Stimulated activated naive CD4-positive, alpha-beta T cell (primary cell): ENCODE measurements at places on chromosomes 2 and 18.

GRCh38 chr2:200575957-200576356 lies 9.9 kb upstream of the AOX1 start:
- DNase-seq = no peak

- no peak for DNase-seq
Observed at GRCh38 chr2:100765481-100765880, 54.5 kb upstream of the NPAS2 start.

DNA sequence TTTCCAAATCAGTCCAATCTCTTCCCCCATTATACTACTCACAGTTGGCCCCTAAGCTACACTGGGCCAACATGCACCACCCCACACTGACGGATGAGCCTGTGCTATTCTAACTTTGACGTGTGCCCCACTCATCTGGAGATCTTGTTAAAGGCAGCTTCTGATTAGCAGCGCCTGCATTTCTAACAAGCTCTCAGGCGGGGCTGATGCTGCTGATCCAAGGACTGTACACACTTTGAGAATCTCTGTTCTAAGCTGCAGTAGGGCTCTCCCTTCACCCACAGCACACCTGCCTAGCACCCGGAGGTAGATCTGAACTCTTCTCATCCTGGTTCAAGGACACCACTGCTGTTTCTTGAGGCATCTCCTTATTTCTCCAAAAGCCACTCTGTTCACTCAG lies 200.7 kb downstream of the SLC4A3 start:
- no peak for DNase-seq

GRCh38 chr2:186637497-186637800 lies 47.6 kb downstream of the ITGAV start:
- DNase-seq = no peak

GRCh38 chr18:61340148-61340547 lies 6.9 kb downstream of the CDH20 start:
- DNase-seq = no peak

DNA sequence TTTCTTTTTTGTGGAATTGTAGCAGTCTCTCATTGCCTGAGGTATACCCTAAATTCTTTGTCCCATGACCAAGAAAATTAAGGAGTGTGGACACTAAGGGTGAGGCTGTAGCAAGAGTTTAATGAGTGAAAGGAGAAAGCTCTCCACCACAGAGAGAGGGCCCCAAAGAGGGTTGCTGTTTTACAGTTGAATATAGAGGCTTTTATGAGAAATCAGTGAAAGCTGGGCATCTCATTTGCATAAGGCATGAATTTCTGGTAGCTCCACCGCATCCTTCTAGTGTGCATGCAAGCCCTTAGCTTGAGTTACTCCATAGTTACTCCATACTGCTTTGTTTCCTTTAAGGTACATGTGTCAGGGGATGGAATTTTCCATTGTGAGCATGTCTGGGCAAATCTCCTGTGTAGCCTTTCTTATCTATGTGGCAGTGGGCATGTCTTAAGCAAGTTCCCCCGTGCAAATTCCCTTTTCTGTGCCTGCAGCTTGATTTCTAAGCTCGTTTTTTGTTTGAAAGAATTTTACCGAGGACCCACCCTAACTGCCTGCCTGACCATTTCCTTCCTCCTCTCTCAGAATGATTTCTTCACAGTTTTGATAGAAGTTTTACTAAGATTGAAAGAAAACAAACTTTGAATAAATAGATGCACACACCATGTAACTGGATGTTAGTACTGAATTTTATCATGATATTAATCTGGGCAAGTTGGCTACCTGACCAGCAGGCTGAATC lies 218.9 kb downstream of the PARD3B start:
- DNase-seq = no peak

DNA sequence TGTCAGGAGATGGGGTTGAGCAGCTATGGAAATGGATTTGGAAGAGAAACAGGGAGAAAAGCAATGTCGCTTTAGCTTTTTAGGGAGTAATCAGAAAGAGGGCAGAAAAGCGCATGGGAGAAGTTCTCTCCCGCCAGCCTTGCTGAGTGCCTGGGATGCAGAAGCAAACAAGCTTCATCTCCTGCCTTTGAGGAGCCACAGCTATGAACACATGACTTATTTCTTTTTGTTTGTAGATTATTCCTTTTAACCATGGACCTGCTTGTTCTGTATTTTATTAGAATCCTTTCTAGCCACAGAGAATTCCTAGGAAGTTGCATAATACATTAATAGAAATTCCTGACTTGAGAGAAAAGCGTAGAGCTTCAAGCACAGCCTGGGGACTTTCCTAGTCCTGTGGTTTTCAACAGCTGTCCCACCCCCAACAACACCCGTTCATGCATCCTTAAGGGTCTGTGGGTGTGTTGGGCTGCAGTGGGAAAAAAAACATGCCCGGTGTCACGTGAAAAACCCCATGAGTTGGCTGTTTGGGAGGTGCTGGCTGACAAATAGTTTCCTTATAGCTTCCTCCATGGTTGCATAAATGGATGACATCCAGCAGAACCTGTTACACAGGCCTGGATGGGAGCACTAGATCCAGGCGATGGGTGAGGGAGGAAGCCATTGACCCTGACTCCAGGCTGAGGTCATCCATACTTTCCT lies 14.9 kb downstream of the SLC9A4 start:
- DNase-seq = no peak

DNA sequence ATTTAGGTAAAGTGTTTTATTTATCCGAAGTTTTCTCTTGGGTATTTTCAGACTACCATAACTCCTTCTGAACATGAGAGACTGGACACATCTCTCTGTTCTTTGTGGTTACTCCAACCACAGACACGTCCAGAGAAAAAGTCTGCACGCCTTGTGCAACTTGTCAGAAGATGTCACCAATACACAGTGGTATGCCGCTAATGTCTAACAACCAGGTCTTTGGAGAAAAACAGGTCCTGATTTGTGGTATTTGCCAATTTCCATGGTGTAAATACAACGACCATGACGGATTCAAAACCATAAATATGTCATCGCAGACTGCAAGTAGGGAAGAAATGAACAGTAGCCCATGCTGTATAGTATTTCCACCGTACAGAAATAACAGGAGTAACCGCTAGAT lies 620.6 kb upstream of the ID2 start:
- no peak for DNase-seq

DNA sequence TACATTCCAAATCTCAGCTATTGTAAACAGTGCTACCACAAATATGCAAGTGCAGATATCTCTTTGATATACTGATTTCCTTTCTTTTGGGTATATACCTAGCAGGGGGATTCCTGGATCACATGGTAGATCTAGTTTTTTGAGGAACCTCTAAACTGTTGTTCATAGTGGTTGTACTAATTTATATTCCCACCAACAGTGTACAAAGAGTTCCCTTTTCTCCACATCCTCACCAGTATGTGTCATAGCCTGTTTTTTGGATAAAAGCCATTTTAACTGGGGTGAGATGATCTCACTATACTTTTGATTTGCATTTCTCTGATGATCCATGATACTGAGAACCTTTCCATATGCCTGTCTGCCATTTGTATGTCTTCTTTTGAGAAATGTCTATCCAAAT lies 6.3 kb upstream of the CCNT2 start:
- no peak for DNase-seq

- DNase-seq = no peak
Observed at GRCh38 chr2:142088058-142088568, 42.7 kb downstream of the LRP1B start.

GRCh38 chr2:165568361-165568760 lies 98.9 kb downstream of the CSRNP3 start:
- no peak for DNase-seq

DNA sequence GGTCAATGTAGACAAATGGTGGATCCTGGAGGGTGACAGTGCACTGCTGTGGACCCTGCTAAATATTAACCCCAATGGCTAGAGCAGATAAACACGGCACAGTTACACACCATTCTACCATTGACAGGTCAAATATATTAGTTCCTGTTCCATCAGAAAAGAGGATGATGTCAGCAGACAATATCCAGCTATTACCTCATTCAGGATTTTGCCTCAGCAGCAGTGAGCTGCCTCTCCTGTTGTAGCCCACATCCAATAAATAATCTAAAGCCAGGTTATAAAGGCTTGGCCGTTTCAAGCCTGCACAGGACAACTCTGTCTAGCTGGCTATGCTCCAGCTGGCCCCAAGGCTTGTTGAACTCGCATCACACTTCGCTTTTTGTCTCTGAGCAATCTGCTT lies 31.6 kb upstream of the NETO1 start:
- no peak for DNase-seq

- no peak for DNase-seq
Observed at GRCh38 chr18:7927119-7927518, 360.0 kb downstream of the PTPRM start.

DNA sequence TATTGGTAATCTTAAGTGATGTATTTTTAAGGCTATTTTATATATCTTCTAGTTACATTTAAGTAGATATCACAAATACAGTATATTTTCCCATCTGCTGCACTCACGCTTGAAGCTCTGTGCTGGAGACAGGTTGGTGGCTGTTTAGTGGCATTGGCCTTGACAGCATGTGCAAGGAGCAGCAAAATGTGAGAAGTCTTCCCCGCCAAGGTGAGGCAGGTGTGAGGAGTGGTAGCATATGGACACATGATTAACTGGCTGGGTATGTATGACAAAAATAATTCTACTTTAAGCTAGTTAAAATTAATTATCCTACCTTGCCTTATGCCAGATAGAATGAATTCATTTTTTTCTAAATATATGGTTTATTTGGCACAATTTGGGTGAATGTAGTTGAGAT lies 117.2 kb downstream of the CCDC102B start:
- no peak for DNase-seq

- DNase-seq = no peak
Observed at GRCh38 chr2:241033336-241033987, 35.0 kb downstream of the SNED1 start.

- DNase-seq = no peak
Observed at GRCh38 chr2:47528874-47529273, 125.9 kb downstream of the MSH2 start.

- no peak for DNase-seq
Observed at GRCh38 chr2:178627401-178627800, 147.1 kb downstream of the PLEKHA3 start.

GRCh38 chr18:70762812-70763211 lies 474.0 kb downstream of the SOCS6 start:
- DNase-seq = no peak

DNA sequence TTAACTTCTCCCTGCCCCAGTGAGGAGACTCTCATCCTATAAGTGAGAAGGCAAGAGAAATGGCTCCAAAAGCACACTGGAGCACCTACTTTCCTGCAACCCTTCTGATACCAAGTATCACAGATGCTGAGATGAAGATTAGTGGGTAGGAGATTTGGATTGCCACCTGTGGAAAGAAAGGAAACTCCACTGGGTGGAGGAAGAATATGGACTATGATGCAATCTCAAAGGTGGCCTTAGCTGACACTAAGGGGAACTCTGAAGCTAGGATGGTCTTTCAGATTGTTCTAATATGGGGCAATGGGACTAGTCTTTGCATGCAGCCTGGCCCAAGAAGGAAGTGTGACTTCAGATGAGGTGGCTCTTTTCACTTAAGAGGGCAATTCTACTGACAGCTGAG lies 21.6 kb downstream of the PRKRA start:
- no peak for DNase-seq

DNA sequence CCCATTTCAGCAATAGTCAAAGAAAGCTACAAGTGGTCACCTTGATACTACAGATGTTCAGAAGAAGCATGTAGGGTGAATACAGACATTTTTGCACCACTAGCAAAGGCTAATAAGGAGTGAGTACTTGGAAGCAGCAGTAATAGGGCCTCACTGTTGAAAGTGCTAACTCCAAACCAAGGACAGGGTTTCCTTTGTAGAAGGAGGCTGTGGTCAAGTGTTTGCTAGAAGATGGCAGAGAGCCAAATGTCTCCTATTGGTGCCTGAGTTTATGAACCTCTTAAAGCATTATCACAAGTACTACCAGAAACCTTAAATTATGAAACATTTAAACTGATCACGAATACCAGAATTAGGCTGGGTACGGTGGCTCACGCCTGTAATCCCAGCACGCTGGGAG lies 308.1 kb downstream of the ZEB2 start:
- no peak for DNase-seq

DNA sequence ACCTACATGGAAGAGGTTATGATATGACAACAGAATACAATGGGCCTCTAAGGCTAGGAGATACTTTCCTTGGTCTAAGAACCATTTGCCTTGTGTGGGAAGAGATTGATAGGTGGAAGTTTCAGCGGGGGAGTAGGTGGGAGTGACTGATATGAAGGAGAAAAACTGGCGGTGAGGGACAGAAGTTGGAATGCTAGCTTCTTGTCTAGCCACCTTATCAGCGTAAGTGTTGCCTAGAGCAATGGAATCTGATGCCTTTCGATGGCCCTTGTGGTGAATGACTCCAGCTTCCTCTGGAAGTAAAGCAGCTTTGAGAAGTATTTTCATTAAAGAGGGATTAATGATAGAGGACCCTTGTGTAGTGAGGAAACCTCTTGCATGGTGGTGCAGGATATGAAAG lies 121.3 kb upstream of the GULP1 start:
- DNase-seq = no peak

DNA sequence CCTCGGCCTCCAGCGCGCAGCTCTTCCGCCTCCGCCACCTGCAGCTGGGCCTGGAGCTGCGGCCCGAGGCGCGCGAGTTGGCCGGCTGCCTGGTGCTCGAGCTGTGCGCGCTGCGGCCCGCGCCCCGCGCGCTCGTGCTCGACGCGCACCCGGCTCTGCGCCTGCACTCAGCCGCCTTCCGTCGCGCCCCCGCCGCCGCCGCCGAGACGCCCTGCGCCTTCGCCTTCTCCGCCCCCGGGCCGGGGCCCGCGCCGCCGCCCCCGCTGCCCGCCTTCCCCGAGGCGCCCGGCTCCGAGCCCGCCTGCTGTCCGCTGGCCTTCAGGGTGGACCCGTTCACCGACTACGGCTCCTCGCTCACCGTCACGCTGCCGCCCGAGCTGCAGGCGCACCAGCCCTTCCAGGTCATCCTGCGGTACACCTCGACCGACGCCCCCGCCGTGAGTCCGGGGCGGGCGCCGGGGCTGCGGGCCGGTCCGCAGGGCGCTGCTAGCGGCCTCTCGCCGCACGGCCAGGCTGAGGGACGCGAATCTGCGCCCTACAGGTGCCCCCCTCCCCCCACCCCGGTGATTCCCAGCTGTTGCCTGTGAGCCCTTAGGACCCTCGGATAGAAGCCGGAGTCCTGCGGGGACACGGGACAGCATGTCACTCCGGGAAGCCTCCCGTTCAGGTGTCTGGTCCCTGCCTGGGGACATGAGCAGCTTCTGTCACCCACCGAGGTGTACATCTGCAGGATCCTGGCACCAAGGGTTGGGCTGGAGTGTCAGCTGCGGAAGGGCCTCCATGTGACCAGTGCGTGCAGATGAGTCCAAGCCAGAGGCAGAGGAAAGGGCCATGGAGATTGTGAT lies 616 bp downstream of the RNPEPL1 start:
- DNase-seq = peak; percentile 55

DNA sequence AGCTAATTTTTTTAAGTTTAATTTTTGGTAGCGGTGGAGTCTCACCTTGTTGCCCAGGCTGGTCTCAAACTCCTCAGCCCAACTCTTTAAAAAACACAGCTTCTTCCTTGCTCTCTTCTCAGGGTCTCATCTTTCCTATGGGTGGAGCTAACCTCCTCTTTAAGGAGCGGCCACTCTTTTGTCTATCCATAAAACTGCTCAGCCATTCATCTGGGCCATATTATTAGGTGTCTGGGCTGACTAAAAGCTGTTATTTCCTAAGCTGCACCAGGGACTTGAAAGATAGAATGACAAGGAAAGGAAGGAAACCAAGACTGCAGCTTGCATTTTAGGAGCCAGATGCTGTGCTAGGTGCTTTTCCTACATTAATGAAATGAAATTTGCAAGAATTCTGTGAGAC lies 35.8 kb upstream of the THOC1 start:
- DNase-seq = no peak

GRCh38 chr2:6728156-6728555 lies 137.6 kb downstream of the CMPK2 start:
- no peak for DNase-seq

- DNase-seq = no peak
Observed at GRCh38 chr2:10424051-10424450, 24.1 kb downstream of the ODC1 start.
